Thyroid gland (tissue), 4 donors: ENCODE measurements at places on chromosomes 5 and 9. TPM values are rescaled to one million over a fixed set of nuclear protein-coding genes. Genes with fewer than 3 reads are reported as not detected.

Gene CDX1
- total RNA-seq, result not detected

Gene FBP2
- not detected for total RNA-seq

Gene TLE4
- total RNA-seq, result 54.8 TPM

DNA sequence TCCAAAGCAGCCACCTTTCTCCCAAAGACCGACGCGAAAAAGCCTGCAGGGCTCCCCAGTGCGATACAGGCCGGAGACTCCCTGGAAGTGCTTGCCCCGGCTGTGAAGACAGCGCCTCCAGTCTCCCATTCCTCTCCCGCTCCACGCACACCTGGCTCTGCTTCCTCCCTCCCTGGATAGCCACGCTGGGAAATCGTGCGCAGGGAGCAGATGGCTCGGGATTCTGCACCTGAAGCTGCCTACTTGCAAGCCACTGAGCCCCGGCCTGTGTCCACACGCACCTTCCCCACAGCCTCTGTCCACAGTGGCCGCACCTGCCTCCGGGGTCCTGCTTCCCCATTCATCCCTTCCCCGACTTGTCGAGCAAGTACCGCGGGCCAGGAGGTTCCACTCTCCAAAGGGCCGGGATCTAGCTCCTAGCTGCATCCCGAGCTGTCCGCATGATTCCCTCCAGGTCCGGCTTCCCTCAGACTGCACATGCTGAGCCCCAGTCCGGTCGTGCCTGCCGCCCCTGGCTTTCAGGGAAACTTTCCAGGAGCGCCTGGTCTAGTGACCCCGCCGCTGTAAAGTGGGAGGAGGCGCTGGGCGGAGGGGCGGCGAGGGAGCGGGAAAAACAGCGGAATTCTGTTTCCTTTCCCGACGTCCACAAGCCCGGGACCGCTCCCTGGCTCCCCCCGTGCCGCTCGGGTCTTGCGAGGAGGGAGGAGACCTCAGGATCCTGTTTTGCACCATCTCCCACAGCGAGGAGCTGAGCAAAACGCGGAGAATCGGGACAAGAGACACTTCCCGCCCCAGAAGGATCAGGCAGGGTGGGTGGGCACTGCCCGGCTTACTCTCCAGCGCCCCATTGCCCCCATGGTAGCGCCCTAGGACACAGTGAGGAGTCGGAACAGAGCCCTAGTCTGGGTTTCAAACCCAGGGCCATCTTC is 2.0 kb downstream of the SEMA6A start:
- DNase-seq, result peak; percentile 59

- DNase-seq, result no peak
Measured at GRCh38 chr5:81182396-81183390, 50.4 kb upstream of the CKMT2 start.

GRCh38 chr9:104682642-104683041 is 11.7 kb upstream of the OR13D1 start:
- no peak for DNase-seq

DNA sequence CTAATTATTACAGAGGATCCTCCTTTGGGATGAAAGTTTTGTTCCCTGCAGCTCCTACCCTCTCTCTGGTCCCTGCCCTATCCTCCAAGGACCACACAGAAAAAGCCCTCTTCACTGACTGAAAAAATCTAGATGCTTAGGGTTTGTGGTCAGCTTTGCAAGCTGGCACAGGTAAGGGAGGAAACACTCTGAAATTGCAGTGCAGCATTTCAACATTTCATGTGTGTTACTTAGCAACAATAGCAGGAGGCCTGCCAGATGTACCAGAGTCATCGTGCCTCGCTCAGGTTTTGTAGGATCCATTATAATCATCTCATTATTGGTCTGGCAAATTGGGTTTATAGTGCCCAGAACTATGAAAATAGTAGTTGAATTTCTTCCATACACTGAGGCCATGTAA is 109.5 kb downstream of the PALM2AKAP2 start:
- no peak for DNase-seq

DNA sequence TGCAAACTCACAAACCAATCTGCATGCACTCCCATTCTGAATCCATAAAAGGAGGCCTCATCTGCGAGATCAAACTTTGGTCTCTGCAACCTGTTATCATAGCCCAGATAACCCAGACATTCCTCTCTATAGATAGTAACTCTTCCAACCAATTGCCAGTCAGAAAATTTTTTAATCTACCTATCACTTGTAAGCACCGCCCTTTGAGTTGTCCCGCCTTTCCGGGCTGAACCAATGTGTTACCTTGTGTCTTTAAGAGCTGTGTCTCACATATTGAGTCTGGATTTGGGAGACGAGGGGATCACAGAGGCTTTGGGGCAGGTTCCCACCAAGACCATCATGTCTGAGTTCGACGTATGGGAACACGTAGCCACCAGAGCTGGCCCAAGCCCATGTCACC is 91.1 kb upstream of the PPP1R26 start:
- DNase-seq, result no peak

GRCh38 chr5:127386557-127386956 is 96.0 kb downstream of the MEGF10 start:
- no peak for DNase-seq
